ENCODE measurements at places on chromosomes 3 and 15. TPM values are rescaled to one million over a fixed set of nuclear protein-coding genes. Genes with fewer than 3 reads are reported as not detected.
A peak's percentile ranks its signal among the peaks of the same experiment; 100 is the strongest.

DNA sequence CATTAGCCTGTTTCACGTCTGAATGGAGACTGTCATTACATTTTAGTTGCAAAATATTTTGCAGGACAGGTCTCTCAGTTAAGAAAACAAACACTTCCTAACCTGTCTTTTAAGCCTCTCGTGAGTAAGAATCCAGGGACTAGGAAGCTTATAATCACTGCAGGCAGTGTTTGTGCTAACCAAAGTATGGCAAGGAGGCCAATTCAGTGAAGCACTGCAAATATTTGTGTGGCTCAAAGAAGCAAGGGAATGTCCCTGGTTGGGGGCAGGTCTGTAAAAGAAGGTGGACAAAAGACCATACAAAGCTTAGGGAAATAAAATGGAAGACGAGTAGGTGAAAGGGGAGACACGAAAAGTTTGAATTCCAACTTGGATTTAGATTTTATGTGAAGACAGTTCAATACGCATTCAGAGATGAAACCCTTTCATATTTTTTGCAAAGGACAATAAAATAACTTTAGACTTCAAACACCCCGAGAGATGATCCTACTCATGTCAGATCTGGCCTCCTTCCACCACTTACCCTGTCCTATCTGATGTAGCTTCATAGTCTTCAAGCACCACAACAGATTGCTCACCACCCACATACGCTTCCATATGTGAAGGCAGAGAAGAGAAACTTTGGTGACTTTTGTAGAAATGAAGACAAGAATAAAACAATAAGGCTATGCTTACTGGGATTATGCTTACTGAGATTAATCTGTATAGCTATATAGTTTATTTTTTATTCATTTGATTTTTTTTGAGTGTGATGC, 240.9 kb downstream of the TUSC7 start:
- DNase-seq: no peak

GRCh38 chr15:41885841-41886240, 8.0 kb downstream of the SPTBN5 start:
- no peak for DNase-seq

DNA sequence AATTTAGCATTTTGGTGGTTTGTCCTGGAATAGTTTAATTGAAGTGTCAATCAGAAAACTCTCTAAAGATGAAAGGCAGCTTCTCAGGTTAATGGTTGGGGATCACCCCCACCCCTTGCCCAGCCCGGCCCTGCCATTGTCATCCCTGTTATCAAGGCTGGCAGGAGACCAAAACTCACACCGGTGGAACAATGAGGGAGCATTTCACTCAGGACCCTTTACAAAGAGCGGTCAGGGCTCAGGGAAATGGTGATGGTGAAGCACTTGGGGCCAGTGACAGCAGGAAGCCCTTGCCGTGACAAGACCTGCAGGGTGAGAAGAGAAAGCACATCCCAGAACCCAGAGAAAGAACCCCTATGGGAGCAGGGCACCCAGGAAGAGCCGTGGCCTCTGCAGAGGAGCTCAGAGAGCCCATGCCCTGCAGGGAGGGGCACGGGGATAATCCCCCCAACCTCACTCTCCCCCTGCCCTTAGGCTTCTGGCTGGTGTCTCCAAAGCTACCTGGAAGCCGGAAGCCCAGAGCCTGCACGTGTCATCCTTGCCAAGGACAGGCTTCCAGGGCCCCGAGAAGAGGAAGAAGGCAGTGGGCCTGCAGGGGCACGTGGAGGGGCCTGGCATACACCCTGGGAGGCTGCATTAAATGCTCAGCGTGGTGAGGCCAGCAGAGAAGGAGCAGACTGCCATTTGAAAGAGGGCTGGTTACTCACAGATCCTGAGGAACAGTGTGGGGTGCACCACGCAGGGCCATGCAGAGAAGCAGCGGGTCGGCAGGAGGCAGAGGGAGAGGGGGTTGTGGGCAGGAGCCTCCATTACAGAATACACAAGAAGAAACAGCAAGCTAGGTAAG, 80.6 kb upstream of the PRR20G start:
- DNase-seq: no peak

DNA sequence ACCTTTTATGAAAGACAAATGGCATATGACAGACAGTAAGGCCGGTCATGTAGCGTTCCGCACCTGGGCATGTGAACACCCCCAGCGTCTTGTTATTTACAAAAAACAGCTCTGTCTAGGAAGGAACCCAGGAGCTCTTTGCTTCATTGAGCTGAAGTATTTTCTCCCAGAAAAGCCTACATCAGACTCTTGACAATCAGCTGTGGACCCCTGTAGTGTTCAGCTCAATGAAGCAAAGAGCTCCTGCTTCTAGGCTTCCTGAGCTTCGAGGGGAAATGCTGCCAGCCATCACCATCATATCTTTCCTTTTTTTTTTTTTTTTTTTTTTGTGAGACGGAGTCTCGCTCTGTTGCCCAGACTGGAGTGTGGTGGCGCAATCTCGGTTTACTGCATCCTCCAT, 4.1 kb downstream of the ASB14 start:
- no peak for DNase-seq

DNA sequence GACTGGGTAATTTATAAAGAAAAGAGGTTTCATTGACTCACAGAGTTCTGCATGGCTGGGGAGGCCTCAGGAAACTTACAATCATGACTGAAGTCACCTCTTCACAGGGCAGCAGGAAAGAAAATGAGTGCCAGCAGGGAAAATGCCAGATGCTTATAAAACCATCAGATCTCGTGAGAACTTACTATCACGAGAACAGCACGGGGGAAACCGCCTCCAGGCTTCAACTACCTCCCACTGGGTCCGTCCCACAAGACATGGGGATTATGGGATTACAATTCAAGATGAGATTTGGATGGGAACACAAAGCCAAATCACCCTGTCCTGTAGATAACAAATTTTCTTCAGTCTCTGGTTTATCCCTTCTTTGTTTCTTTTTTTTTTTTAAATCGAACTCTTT, 31.0 kb upstream of the AVEN start:
- no peak for DNase-seq

DNA sequence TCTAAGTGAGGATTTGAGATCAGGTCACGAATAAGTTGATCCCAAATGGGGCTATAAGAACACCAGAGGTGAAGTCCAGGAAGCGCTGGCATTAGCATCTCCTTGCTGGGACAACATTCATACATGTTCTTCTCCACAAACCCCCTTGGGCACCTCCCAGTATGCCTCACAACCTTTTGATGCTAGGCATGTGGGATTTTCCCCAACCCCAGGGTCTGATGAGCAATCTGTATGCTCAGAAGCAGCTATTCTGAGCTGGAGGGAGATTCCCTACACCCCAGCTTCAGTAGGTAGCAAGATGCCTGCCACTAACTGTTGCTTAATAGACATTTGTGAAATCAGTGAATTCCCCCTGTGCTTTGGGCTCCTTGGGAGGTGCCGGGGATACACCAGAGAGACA, 32.2 kb downstream of the SLC6A11 start:
- no peak for DNase-seq

DNA sequence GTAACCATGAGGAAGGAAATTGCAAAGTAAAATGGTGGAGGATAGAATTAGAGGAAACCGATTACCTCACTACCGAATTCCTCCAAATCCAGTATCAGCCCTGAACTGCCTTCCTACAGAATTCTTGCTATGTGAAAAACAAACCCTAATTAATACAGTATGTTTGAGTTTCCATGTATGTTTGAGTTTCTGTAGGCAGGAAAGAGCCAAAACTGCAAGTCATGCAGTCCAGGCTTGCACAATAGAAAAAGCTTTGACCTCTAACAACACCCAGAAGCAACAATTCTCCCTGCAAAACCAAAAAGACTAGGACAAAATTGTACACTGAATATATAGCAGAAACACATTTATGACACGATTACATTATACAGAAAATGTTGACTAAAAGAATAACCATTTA, 614.8 kb downstream of the DIPK2A start:
- DNase-seq: no peak

GRCh38 chr3:196974661-196975060, 6.0 kb upstream of the PIGZ start:
- no peak for DNase-seq

DNA sequence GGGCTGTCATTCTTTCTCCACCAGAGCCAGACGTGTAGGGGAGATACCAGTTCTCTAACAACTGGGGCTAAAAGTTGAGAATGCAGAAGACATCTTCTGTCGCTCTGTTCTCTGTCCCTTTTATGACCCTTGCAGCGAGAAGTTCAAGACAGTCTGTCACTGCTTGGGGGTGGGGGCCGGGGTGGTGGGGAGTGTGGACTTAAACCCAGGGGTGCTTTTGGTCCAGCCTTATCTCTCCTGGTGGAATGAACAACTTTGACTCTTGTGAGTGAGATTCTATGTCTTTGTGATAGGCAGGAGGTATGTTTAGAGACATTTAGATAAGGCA, 767 bp upstream of the APOD start:
- DNase-seq: no peak

DNA sequence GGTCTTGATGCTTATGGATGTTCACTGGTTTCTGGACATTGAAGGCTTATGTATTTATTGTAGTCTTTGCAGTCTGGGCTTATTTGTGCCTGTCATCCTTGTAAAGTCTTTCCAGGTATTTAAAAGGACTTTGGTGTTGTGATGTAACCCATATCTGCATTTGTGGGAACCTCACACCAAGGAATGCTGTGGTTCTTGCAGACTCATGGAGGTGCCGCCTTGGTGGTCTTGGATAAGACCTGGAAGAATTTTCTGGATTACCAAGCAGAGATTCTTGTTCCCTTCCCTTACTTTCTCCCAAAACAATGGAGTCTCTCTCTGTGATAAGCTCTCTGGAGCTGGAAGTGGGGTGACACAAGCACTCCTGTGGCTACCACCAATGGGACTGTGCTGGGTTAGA, 363.5 kb upstream of the NECTIN3 start:
- DNase-seq: no peak

DNA sequence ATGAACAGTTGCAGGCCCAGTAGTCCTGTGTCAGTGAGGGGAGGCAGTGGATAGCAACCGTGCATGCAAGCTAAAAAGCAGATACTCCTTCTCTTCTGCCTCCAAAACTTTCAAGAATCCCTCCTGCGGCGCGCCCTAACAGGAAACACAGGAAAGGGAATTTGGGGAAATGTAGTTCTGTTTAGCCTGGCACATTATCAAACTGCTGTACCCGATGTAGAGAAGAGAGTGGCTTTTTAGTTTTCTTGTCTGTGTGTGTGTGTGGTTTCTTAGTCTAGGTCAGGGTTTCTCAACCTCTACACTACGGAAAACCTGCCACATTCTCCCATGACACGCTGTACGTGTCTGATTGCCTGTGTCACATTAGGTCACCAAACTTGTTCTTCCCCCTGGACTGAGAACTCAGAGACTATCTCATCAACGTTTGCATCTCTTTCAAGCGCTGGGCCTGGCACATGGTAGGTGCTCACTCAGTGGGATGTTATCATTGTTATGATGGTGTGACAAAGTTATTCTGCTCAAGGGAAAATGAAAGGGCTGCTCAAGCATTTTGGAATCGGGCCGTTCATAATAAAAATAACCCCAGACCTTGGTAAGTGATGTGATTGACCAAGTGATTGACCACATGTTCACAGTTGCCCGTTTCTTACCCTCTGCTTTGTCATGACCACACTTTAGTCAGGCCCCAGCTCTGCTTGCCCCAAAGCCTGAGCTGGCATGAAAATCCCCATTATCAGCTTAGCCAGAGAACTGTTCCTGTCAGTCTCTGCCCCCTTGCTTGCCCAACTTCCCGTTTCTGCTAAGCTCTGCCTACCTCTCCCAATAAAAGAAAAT, 33.2 kb downstream of the TM4SF4 start:
- DNase-seq: peak; percentile 23

GRCh38 chr3:11407644-11408043, 135.4 kb downstream of the ATG7 start:
- no peak for DNase-seq

DNA sequence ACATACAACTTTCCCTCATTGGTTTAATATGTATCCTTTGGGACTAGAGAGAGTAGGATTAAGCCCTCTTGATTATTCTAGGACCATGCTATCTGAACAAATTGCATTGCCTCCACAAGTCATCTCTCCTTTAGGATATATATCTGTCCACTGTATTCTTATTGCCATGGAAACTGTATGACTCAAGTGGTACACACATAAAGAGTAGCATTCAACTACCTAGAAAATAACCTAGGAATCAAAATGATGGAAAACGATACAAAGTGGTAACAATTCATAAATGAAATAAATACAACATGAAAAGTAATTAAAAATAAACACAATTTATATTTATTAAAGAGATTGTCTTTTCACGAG, 212.1 kb upstream of the P2RY1 start:
- no peak for DNase-seq

- no peak for DNase-seq
Measured at GRCh38 chr3:11574981-11575669, 68.6 kb downstream of the VGLL4 start.

DNA sequence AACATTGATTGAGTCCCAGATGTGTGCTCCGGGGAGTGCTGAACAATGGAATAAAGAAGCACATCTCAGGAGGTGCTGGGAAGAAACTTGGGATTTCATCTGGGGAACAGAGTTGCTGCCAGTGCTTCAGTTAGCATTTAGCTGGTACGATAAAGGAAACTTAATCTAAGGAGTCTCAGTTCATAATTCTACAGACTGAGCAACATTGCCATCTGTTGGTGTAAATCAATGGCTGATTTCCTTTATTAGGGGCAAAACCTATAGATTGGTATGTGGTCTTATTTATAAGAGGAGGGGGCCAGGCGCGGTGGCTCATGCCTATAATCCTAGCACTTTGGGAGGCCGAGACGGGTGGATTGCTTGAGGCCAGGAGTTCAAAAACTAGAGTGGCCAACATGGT, 8.9 kb downstream of the MKRN2OS start:
- DNase-seq: no peak

DNA sequence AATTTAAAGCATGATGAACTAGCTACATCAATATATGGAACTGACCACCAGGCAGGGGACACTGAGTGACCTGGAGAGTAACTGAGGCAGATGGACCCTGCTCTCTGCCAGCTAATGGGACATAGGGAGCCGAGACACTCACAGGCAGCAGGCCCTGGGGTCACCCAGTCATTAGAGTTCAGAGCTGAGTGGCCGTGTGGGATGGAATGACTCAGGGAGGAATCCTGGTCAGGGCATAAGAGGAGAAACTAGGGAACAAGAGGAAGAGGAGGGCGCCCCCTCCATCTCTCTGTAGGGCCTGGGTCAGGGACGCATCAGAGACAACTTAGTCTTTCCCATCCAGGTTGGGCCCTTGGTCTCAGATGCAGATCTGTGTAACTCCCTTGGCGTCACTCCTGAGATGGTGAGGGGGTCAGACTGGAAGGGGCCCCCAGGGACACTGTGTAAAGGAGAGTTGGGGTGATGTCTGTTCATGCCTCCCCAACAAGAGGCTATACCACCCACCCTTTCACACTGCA, 39.8 kb downstream of the CCDC12 start:
- DNase-seq: no peak

- DNase-seq: no peak
Measured at GRCh38 chr15:87863152-87863551, 393.4 kb downstream of the NTRK3 start.

Gene MEIS2
- total RNA-seq: not detected

Gene SLMAP
- total RNA-seq: 98.6 TPM

Gene CPLX3
- total RNA-seq: not detected

Gene ARGFX
- not detected for total RNA-seq

Gene CISH
- total RNA-seq: 11.3 TPM

Gene ATP8B4
- 89.5 TPM for total RNA-seq

Gene FBXO40
- not detected for total RNA-seq

Gene VPS8
- 127 TPM for total RNA-seq

Gene SUSD5
- total RNA-seq: not detected

Gene CCDC39
- total RNA-seq: not detected

Gene LARP6
- total RNA-seq: not detected

Gene CSPG5
- 0.07 TPM for total RNA-seq
